ENCODE measurements at places on chromosomes 4 and X.
A peak's percentile ranks its signal among the peaks of the same experiment; 100 is the strongest.

DNA sequence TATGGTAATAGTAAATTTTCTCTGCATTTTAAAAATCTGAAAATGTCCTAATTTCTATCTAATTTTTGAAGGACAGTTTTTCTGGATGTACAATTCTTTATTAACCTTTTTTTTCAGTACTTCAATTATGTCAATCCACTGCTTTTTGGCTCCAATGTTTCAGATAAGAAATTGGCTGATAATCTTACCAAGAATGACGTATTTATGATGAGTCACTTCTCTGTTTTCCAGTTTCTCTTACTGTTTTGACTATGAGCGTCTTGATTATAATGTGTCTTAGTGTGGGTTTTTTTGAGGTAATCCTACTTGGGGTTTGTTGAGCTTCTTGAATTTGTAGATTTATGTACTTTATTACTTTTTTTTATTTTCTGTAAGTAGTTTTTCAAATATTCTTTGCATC lies 47.2 kb downstream of the UGT2B11 start:
- no peak for DNase-seq

- peak; percentile 20 for DNase-seq
Measured at GRCh38 chr4:2220016-2220630, 21.8 kb downstream of the HAUS3 start.

GRCh38 chr4:47313384-47313783 lies 150.1 kb downstream of the COMMD8 start:
- no peak for DNase-seq

DNA sequence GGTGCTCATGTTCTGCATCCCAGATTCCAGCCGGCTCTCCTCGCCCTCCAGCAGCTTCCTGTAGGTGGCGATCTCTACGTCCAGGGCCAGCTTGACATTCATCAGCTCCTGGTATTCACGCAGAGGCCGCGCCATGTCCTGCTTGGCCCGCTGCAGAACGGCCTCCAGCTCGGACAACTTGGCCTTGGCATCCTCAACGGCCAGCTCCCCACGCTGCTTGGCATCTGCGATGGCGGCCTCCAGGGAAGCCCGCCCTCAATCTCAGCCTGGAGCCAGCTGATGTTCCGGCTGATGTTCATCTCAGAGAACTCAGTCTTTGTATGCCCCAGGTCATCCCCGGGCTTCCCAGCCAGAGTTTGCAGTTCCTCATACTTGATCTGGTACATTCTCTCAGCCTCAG lies 431.8 kb upstream of the DIPK2B start:
- DNase-seq = no peak

DNA sequence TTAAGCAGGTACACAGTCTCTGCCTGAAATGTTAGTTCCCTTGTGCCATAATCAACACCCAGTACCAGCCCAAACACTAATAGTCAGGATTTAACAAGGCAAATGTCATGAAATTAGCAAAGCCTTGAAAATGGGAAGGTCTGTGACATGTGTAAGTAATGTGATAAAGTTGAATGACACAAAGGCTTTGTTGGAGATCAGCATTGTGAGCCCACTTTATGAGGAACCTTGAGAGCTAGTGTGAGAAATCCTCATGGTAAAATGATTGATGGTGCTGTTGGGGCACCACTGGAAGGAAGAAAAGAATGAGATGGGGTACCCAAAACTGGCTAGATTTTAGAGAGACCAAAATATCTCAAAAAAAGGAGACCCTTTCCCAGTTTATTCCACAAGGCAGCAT lies 3.3 kb upstream of the LIN54 start:
- no peak for DNase-seq

GRCh38 chr4:71713611-71714203 lies 70.2 kb downstream of the GC start:
- DNase-seq = no peak

DNA sequence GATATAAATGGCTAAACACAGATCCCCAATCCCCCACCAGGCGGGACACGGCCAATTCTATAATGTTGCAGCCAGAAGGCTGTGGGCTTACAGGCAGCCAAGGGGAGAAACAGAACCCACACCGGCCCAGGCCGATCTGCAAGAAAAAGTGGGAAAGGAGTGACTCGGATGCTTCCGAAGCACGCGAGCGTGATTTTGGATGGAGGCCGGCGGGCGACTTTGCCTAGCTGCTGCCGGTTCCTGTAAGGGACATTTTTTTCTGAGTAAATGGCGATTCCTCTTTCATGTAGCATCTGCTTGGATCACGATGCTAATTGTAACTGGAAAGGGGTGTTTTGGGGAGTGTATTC lies 470.2 kb downstream of the PCDH19 start:
- DNase-seq = no peak

DNA sequence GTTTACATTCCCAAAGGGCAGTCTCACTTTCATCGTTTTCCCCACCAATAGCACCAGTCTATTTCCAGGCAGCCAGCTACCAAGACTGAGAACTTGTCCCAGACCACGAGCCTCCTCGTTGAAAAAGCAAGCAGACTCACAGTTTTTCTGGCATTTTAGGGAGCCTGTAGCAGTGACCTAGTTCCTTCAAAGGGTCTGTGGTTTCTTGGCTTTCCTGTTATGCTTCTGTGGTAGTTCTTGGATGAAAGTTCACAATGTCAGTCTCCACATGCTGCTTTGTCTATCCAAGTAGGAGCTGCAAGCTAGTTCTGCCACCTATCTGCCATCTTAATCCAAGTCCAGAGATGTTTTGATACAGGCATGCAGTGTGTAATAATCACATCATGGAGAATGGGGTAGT lies 151.6 kb upstream of the ZC4H2 start:
- DNase-seq = no peak

DNA sequence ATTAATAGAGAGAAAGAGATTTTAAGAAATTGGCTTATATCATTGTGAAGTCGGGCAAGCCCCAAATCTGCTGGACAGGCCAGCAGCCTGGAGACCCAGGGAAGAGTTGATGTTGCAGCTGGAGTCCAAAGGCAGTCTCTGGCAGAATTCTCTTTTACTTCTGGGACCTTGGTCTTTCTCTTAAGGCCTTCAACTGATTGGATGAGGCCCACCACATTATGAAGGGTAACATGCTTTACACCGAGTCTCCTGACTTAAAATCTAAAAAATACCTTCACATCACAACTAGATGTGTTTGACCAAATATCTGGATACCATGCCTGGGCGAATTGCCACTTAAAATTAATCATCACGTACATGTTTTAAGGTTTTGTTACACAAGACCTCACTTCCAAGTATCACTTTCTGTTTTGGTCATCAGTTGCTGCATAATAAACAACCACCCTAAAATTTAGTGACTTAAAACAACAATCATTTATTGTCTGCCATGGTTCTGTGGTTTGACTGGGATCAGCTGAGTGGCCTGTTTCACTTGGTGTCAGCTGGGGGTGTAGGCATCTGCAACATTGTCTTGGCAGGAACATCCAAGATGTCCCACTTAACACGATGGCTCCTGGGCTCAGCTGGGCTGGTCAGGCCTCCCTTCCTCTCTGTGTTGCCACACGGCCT lies 3.4 kb downstream of the CD38 start:
- DNase-seq = no peak

- DNase-seq = no peak
Measured at GRCh38 chr4:66522244-66522643, 852.0 kb upstream of the EPHA5 start.

DNA sequence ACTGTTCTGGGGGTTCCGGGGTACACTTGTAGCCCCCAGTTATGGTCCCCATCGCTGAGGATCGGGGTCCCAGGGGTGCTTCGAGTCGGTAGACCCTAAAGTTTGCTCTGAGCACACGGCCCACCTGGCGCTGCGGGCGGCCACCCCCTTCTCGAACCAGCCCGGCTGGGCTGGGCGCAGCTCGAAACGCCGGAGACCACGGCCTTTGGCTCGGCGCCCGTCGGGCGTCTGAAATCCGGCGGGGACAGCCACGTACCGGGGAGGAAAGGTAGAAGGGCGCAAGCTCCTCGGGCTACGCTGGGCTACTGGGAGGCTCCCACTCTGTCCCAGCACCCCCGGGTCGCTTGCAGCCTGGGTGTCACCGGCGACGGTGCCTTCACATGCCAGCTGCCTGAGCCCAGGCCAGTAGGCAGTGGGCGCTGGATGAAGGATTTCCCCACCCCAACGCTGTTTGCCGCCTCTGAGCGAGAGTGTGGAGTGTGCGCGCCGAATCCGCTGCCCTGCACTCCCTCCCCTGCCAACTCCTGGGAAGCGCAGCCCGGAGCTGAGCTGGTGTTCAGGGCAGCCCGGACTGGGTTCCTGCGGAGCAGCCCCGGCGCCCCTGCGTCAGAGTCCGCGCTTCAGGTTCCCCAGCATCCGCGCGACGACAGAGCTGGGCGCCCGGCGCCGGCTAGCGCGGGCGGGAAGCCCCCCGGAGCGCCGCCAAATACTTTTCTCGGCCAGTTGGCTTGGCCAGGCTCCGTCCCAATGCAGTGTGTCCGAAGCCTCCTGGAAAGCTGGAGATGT lies 637 bp downstream of the MAMLD1 start:
- no peak for DNase-seq

GRCh38 chr4:168777277-168777965 lies 232.6 kb downstream of the CBR4 start:
- no peak for DNase-seq

DNA sequence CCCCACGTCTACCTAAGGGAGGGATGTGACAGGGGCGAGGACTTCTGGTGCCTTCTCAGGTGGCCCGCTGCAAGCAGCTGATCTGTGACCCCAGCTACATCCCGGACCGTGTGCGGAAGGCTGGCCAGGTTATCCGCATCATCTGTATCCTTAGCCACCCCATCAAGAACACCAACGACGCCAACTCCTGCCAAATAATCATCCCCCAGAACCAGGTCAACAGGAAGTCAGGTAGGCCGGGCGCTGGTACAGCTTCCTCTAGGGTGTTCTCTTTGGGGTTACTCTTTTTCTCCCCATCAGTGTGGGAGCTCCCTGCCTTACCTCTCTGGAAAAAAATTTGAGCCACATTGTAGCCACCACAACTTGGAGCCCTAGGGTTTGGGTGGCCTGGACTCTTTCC lies 2.4 kb upstream of the FAM50A start:
- DNase-seq = no peak

GRCh38 chr4:95107635-95108034 lies 349.9 kb downstream of the BMPR1B start:
- no peak for DNase-seq

DNA sequence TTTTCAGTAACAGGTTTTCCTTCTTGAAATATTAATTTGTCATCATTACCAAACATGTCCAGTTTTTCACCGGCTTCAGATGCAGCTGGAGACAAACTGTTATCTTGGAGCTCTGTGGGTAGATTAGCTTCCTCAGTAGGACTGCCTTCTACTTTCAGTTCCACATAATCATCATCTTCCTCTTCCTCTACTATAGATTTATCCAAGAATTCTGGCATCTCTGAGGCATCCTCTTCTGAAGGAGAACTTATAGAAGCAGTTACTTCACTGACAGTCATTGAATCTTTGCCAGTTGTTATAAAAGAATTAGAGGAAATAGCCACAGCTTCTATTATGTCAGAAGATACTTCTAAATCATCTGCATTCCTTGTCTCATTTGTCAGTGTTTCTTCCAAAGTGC lies 162.9 kb downstream of the LRBA start:
- DNase-seq = no peak

GRCh38 chrX:106263817-106264216 lies 95.7 kb downstream of the PWWP3B start:
- no peak for DNase-seq

GRCh38 chrX:22090181-22090580 lies 58.1 kb downstream of the PHEX start:
- DNase-seq = no peak

DNA sequence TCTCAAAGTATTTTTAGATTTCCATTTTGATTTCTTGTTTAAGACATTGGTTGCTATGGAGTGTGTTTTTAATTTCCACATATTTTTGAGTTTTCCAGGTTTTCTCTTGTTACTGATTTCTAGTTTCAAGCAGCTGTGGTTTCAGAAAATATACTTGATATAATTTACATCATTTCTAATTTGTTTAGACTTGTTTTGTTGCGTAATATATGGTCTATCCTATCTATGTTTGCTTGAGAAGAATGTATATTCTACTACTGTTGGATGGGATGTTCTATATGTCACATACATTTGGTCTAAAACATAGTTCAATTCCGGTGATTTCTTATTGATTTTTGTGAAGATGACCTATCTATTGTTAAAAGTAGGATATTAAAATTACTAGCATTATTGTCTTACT lies 170.5 kb upstream of the EMCN start:
- no peak for DNase-seq

GRCh38 chr4:24130637-24131036 lies 240.8 kb upstream of the PPARGC1A start:
- DNase-seq = no peak
